ACHN (cell line): ENCODE measurements at places on chromosomes 1 and 21.

DNA sequence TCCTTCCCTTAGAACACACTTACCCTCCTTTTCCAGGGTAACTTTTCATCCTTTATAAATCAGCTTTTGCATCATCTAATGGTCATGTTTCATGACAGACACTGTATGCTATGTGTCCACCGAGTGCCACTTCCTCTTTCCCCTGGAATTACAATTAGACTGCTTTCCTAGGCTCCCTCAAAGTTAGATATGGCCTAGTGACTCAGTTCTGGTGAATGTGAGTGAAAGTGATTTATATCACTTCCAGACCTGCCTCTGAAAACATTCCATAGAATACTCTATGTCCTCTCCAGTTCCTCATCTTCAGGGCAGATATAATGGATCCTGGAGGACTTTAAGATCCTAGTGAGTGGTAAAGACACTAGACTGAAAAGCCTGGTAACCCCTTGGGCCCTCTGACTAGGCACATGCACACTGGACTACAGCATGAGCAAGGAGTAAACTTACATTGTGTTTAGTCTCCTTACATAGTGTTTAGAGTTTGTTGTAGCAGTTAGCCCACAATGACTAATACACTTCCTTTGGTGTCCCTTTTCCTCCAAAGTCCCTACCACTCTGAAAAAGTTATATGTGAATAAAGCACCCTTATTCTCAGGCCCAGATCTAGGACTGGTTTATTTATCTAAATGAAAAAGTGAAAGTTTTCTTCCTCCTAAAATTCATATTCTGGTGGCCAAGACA is 59.3 kb downstream of the GPR88 start:
- DNase-seq = peak; percentile 25

DNA sequence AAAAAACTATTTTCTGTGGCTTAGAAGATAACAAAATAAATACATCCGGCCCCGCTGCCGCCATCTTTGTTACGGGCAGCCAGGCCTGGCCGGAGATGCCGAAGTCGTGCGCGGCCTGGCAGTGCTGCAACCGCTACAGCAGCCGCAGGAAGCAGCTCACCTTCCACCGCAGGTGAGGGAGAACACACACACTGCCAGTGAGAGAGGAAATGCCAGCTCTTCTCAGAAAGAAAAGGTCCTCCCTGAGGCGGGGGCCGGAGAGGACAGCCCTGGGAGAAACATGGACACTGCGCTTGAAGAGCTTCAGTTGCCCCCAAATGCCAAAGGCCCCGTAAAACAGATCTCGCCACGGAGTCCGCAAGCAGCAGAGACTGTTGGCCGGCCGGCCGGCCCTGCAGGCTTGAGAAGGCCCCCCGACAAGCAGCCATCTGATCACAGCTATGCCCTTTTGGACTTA is 323.2 kb downstream of the AMY1C start:
- no peak for DNase-seq

- no peak for DNase-seq
These were observed at the start of gene FAM3B for GRCh38 chr21:41316200-41317062. TSS of gene FAM3B (plus strand) at chr21:41316801. CDS start at chr21:41316880, 79 bp downstream.

- DNase-seq = no peak
These were observed 118.9 kb upstream of the ZC3H11B start for GRCh38 chr1:219731771-219732170.

- no peak for DNase-seq
These were observed 20.9 kb upstream of the LRRC8B start for GRCh38 chr1:89503690-89504089.

DNA sequence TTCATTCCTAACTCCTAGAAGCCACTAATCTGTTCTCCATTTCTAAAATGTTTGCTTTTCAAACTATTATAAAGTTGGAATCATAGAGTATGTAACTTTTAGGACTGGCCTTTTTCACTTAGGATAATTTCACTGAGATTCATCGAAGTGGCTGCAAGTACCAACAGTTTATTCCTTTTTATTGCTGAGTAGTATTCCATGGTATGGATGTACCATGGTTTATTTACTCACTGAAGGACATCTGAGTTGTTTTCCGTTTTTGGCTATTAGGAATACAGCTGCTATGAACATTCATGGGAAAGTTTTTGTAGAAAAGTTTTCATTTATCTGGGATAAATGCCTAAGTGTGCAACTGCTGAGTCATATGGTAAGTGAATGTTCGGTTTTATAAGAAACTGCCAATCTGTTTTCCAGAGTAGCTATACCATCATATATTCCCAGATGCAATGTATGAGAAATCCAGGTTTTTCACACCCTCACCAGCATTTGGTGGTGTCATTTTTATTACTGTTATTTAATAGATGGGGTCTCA is 66.3 kb downstream of the SLC27A3 start:
- DNase-seq = no peak

DNA sequence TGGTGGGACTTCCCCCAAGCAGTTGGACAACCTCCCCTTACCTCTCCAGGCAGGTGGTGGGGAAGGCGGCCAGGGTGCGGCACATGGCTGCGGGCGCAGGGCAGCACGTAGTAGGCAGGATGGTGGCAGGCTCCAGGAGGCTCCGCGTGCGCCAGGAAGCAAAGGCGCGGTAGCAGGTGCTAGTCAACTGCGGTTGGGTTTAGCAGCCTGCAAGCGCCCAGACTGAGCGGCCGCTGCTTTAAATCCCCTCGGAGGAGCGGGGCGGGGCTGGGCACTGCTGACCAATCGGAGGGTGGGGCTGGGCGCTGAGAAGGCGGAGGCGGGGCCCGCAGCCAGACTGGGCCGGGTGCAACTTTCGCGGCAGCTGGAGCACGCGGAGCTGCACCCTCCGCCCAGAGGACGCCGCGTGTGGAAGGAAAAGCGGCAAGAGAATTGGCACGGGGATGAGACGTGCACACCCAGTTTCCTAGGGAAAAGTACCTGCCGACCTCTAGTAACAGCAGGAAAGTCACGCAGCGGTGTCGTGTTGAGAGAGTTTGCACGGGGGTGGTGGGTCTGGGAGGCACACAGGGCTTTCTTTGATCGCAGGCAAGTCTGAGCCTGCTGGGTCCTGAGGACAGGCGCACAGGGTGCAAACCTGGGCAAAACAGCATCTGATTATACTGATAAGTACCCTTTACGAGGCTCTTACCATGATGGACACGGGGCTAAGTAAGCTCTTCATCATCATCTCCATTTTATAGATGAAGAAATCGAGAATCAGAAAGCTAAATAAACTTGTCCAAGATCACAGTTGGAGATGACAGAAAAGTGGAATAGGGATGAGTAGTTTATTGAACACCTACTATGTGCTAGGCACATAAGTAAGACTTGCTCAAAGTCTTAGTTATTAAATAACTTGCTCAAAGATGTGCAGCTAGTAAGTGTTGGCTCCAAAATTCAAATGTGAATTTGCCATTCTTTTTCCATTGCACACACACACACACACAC is at the start of gene RGS16:
TSS of gene RGS16 (minus strand) at position 215 of the 990 bp plus-strand sequence. CDS start at position 85, 130 bp downstream.
- DNase-seq = peak; percentile 79

DNA sequence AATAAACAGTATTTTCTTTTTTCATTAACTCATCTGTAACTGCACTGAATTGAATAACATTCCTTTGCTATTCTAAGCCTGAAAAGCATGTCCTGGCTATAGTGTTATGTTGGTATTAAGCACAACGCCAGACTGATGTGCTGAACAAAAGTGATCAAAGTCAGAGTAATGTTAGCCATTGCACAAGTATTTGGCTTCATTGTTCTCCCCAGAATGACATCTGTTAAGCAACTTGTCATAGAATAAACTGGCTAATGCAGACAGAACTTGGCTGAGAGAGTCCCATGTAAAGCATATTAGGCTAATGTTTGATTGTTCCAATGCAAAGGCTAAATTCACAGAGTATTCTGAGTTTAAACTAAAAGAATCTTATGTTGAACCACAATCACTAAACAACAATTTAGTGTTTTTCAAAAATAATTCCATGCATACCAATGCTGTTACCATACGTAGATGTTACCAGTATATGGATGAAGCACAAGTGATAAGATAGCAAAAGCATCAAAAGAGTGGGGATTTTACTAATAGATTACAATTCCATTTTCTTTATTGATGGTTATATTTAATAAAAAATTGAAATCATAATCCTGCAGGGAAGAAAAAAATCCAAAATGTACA is 235.3 kb upstream of the DMRTA2 start:
- DNase-seq = no peak

DNA sequence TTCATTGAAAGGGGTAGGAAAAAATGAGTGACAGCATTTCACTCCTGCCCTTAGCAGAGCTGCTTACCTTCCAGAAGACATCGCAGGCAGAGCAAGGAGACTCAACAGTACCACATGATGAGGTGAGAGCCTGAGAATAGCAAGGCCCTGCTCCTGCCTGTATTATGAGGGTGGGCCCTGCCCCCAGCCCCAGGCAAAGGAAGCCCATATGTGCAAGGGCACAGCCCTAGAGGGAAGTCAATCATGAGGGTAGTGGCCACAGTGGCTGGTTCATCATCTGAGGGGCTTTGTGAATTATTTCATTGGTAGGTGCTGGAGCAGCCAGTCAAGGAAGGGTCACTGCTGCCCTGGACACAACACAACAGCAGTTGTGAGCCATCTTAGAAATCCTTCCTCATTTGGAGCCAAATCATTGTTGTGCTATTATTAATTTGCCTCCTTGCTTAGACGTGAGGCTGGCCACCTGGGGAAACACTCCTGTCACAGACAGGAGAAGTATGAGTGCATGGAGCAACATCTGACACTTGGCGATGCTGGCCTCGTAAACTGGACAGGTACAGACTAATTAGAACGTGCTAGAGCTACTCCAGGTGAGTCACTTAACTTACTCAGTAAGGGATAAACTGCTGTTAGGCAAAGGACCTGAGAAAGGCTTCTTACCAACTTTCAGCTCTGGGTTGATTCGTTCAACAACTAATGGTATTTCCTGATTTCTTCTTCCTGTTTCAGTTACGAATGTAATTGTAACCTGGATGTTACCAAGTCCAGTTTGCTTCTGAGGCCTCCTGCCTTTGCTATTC is 22.7 kb upstream of the ACBD6 start:
- no peak for DNase-seq

DNA sequence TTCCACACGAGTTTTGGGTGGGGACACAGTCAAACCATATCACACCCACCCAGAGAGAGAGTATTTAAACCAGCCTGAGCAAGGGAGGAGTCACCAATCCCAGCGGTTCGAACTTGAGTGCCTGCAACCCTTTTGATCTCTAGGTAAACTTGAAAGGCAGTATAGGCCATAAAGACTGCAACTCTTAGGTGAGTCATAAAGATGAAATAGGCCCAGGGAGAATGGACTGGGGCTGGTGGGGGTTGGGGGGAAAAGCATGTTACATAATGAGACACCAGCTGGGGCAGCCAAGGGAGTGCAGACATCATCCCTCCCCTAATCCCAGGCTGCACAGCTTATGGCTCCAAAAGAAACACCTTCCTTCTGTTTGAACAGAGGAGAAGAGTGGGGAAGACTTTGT is 99.8 kb upstream of the LHX8 start:
- no peak for DNase-seq
